ENCODE measurements at places on chromosomes 4 and X.

DNA sequence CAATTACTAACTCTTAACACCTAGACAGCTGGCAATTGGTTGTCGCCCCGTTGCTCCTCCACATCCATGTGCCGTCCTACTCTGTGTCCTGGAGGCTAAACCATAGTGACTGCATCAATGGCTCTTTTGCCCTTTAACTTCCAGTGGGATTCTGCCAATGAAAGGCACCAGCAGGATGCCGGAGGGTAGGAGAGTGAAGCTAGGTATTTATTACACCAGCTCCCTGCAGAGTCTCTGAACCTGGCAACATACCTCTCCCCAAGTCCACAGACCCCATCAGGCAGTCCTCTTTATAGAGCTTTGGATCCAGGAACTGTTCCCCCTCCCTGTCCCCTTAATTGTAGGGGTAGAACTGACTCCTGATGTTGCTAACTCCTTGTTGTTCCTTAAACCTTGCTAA is 426.8 kb downstream of the HNRNPD start:
- DNase-seq = no peak

DNA sequence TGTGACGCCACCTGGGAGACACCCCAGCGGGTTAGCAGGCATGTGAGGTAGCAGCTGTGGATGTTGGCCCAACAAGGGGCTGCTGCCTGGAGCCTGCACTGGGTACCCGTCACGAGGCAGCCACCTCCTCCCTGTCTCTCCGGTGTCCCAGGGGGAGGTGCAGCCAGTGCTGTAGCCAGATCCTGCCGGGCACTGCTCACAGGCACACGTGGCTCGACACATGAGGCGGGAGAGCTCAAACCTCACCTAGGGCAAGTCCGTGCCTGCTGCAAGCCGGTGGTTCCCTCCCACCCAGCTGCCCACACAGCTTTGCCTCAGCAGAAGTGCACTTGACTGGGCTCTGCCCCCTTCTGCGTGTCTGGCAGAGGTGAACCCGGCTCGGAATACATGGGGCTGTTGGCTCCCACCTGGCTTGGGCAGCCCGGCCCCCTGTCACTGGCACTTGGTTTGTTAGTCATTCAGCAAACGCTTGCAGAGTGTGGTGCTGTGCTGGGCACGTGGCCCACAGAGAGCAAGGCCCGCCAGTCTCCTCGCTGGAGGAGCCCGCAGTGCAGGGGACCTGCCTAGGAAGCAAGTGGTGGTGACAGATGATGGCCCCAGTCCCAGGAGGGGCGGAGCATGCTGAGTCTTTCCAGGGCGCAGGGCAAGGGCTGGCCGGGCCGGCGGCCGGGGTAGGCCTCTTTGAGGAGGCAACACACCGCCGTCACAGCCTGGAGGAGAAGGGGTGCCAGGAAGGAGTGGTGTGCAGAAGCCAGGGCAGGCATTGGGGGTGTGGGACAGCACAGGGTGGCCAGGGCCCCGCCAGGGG is 10.1 kb upstream of the SH3TC1 start:
- no peak for DNase-seq

DNA sequence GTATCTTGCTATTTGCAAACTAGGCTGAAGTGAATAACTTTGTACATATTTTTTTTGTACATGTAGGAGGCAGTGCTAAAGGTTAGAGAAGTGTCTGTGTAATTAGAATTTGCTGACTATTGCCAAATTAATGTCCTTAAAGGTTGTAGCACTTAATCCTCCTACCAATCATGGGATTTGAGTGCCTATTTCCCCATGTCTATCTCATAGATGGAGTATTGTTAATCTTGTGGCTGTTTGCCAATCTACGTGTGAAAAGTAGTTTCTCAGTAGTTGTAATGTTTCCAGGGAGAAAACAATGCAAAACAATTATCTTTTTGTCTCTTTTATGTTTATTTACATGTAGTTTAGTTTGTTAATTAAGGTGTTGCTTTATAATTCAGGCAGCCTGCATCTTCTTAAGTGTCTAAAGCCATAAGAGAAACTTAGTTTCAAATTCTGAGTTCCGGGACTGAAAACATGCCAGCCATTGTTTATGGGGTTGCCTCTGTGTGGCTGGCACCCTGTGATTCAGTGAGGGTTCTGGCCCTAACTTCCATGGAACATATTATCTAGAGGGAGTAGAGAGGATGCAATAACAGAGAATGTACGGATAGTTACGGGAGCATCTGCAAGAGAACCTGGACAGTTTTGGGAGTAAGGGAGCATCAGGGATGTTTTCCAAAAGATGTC is 142.4 kb downstream of the KLHL8 start:
- DNase-seq = no peak

- no peak for DNase-seq
Measured at GRCh38 chrX:87924619-87925018, 407.0 kb downstream of the KLHL4 start.

DNA sequence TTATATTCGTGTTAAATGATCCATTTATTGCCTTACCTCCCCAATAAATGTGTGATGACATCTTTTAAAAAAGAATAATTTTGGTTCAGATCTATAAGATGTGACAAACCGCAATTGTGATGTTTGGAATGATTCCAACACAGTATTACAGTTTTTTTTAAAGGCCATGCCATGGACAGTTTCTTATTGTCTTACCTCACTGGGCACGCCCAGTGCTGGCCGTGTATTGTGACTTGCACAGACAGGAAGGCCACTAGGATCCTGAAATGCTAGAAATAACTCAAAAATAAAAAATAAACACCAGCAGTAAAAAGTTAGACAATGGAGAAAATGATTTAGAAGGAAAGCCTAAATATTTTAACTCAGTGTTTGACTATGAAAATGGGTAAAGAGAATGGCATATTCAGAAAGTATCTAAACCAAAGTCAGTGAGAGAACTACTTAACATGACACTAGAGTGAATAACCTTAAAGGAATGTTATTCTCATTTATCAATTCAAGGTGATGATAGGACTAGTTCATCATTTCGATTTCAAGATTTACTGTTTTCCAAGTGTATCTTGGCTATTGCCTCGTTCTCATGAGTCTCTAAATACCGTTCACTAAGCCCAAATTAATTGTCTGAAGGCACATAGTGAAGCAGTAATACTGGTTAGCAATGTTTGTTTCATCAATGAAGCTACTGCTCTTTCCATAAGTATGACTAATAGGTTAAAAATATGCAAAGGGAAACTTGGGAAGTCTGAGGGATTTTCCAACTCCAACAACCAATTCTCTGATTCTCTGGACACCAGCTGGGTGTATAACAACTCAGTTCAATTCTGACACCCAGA is 46.1 kb upstream of the VEGFC start:
- peak; percentile 48 for DNase-seq

DNA sequence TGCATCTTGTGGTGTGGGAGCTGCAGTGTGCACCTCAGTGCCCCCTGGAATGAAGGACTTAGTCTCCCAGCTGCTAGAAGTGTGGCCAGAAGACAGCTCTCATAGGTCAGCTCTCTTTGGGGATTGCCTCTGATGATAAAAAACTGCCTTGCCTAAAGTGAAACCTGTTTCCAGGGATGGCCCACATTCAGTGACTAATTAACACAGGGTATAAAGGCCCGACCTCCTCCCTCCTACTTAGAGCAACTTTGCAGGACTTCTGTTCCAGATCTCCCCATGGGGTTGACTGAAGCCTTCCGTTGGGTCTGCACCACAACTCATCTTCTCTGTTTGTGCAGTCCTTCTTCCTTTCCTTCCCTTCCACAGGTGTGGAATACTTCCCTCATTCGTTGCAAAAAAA is 53.2 kb downstream of the SPINK2 start:
- DNase-seq = no peak

DNA sequence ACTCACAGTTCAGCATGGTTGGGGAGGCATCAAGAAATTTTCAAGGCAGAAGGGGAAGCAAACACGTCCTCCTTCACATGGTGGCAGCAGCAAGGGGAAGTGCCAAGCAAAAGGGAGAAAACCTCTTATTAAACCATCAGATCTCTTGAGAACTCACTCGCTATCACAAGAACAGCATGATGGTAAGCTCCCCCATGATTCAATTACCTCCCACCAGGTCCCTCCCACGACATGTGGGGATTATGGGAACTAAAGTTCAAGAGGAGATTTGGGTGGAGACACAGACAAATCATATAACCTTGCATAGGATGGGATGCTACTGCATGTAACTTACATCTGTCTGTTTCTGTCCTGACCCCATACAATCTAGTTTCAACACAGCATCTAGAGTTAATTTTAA is 511.8 kb upstream of the ARX start:
- DNase-seq = no peak

DNA sequence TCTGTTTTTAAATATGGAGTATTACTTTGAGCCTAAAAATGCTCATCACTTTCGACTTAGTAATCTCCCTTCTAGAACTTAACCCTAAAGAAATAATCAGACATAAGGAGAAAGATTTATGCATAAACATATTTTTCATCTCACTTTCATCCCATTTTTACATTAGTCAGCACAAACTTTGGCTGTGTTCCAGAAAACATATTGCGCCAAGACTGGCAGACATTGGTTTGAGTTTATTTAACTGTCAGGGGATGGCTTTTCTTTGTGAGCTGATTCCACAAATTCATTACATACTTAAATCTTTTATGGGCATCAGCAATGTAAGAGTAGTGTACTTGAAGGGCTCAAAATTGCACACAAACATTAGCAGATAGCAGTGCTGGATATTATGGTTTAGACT is 23.7 kb downstream of the MAOA start:
- DNase-seq = no peak

DNA sequence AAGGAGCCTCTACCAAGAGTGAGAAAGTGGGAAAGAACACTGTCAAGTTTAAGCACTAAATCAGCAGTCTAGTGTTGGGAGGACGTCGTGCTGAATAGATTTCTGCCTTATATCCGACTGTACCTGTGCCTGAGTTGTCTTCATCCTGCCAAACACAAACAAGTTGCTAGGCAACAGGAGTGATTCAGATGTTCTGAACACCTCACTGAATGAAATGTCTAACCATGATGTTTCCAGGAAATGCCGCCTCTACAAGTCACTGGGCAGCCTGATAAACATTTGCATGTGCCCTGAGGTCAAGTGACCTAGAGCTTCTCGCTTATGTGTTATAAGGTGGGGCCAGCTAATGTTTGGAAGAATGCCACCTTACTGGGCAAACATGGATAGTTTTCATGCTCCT is 37.9 kb downstream of the SGMS2 start:
- DNase-seq = no peak

DNA sequence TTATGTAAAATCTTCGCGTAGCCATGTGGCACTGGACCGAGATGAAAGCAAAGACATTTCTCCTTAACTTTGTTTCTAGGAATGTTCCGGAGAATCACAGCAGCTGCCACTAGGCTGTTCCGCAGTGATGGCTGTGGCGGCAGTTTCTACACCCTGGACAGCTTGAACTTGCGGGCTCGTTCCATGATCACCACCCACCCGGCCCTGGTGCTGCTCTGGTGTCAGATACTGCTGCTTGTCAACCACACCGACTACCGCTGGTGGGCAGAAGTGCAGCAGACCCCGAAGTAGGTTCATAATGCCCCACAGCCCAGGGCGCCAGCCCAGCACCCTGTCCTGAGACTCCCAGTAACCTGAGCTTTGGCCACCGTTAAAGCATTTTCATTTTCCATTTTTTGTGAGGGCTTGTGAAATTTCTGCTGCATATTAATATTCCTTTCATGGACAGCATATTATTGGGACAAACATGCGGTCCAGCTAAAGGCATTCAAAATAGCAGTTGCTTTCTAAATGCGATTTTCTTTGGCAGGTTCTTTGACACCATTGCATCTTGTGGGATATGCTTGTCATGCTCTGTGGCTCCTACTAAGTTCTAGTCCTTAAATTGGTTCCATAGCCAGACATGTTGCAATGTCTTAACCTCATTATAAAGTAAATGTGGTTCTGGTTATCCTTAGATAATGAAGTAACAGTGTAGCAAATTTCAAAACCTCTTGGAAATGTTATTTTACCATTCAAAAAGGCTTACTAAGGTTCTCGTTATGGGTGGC is 49.1 kb upstream of the MSANTD1 start:
- DNase-seq = peak; percentile 83

DNA sequence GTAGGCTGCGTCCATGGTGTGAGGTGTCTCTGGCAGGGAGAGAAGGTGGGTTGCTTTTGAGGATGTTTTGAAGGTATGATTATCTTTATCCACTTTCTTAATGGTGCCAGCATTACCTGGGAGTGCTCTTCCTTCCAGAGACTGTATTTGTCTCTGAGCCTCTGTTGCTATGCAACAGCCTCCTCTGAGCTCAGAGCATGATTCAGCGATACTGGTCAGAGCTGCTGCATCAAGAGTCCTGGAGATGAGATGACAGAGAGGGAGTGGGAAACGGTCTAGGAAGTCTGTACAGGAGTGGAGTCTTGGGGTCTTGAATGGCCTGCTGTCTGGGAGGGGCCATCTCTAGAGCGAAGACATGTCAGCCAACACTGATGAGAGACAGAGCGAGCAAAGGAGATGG is 104.4 kb upstream of the RAB40AL start:
- peak; percentile 27 for DNase-seq

DNA sequence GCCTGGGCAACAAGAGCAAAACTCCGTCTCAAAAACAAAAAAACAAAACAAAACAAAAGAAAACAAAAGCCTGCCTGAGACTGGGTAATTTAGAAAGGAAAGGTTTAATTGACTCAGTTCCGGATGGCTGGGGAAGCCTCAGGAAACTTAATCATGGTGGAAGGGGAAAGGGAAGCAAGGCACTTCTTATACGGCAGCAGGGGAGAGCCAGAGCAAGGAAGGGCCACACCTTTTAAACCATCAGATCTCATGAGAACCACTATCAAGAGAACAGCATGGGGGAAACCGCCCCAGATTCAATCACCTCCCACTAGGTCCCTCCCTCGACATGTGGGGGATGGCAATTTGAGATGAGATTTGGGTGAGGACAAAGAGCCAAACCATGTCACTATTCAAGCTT is 122.2 kb downstream of the UBE2K start:
- DNase-seq = no peak

- no peak for DNase-seq
Measured at GRCh38 chr4:76078033-76078613, 3.6 kb downstream of the ART3 start.

DNA sequence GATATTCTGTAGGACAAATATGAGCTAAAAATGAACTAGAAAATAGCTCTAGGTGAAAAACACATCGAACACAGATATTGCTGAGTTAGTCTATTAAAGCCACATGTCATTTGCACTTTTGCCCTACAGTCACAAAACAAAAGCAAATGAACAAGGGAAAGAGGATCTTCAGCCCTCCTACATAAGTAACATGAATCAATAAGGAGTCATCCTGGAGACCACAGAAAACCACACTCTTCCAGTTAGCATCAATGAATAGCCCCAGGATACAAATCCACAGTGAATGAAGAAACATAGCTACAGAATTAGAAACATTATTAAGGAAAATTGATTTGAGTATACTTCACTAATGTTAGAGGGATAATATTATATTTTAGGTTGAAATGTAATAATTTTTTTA is 311.4 kb downstream of the MAPK10 start:
- peak; percentile 27 for DNase-seq

DNA sequence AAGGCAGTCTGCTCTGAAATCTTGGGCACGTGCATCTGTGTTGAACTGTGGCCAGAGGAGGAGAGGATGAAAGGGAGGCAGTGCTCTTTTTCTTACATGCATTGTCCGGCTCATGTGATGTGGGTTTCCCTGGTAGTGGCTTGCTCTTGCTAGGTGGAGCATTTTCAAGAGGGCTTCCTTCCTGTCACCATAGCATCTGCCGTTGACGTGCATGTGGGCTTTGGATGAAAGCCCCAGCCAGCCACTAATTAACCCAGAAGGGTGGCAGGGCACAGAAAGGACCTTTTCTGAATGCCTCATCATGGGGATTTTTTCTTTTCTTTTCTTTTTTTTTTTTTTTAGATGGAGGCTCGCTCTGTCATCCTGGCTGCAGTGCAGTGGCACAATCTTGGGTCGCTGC is 121.3 kb downstream of the GPR143 start:
- no peak for DNase-seq

GRCh38 chr4:89216866-89217265 is 90.7 kb downstream of the GPRIN3 start:
- DNase-seq = no peak

GRCh38 chr4:69470561-69470960 is 25.1 kb downstream of the UGT2B4 start:
- DNase-seq = no peak

Data from GM03348 (cell line).